Glomerular endothelial cell (primary cell): ENCODE measurements at places on chromosomes 2 and 18. TPM values are rescaled to one million over a fixed set of nuclear protein-coding genes. Genes with fewer than 3 reads are reported as not detected.
A peak's percentile ranks its signal among the peaks of the same experiment; 100 is the strongest.

DNA sequence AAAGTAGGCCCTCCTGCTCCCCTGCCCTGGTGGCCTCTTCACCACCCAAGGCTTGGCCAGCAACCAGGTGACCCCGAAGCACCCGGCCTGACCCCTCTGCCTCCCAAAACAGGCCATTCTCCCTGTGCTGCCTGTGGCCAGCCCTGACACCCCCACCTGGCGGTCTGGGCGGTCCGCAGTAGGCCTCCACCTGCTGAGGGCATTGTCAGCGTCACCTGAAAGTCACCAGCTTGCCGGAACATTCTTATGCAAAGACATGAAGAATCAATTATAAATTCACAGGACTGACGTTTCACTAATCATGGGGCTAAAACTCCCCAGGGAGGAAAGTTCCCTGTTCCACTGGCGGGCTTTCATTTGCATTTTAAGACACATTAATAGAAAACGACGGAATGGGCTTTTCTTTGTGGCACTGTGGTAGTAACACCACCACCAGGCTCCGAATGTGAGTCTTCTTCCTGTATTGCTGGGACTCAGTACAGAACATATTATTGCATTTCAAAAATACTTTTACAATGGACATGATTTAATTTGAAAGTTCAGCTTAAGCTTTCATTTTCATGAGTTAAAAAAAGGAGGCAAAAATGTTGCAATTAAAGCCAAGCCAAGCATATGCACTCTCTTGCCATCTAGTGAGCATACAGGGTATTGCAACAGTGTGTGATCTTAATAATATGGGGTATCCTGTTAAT is 57.4 kb downstream of the ADI1 start:
- peak; percentile 51 for DNase-seq

GRCh38 chr2:224869601-224870233 is 153.6 kb upstream of the CCDC195 start:
- no peak for DNase-seq

DNA sequence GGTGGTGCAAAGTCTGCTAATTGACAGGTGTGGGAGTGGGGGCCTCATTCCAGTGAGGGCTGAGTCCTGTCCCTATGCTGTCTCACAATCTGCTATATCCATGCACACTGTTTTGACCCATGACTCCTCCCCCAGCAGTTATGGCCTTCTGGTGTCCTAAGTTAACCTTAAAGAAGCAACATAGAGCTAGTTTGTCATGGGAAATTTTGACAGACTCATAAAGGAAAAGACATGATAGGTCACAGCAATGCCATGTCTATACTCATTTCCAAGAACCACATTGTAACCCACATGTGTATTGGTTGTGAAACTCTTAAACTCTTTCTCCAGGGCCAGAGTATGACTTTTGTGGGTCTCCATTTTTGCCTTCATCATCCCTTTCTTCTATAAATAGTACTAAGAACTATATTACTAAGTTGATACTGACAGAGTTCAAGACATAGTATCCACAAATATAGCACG is 78.2 kb upstream of the SLC1A4 start:
- DNase-seq: no peak

DNA sequence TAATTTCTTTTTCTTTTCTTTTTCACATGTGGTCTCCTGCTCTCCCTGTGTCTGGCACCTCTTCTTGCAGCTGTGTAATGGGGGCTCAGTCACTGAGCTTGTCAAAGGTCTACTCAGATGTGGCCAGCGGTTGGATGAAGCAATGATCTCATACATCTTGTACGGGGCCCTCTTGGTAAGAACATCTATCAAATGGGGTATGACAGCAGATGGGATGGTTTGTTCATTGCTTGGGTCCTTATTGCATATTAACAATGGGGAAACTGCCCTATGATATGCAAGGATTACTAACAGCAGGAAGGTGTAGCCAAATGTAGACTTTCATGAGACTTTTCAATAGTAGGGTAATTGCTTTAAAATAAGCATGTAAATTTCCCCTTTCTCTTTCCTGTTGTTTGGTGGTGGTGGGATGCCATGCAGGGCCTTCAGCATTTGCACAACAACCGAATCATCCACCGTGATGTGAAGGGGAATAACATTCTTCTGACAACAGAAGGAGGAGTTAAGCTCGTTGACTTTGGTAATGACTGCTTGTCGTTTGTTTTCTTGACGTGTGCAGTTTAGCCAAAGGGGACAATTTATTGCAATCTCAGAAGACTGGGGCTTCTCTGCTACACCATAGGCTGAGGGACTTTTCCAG is 36.5 kb downstream of the MYO3B start:
- no peak for DNase-seq

NGEF gene
- 0.19 and 0.47 TPM in 2 replicates for total RNA-seq

C2orf72 gene
- total RNA-seq: 0.29 and 1.5 TPM in 2 replicates

KCNG2 gene
- not detected in 2 replicates for total RNA-seq

GCG gene
- total RNA-seq: not detected in 2 replicates
